ENCODE measurements at places on chromosomes 12 and 14.

DNA sequence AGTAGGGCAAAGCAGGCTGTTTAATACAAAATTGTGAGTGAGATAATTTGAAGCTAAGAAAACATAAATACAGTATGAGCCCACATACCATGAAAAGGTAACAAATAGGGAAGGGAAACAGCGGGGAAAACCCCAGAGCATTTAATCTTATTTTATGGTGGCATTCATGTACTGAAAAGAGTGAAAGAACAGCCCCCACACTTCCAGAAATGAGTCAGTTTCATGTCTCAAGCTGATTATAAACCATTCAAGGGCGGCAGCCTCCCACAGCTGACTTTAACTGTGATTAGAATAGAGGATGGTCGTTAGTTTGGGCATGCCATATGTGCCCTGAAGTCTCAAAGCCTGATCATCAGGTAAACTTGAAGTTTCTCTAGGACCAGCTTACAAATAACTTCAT is 64.5 kb downstream of the FOXG1 start:
- no peak for DNase-seq

DNA sequence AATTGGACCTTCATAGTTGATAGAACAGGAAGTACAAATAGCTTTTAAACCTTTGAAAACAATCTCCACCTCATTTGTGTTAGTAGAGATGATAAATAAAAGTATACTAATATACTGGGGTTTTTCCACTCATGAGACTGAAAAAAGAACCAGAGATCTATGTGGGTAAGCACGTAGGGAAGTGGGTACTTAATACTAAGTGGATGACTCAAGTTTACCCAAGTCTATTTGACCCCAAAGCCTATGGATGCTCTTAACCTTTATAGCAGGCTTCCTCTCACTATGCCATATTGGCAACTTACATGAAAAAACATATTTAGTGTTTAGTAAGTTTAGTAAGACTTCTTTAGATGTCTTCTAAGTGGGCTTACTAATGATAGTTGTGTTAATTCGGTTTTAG is 49.2 kb upstream of the CHPT1 start:
- no peak for DNase-seq

GRCh38 chr12:6199531-6200255 is 507 bp upstream of the CD9 start:
- DNase-seq = no peak

DNA sequence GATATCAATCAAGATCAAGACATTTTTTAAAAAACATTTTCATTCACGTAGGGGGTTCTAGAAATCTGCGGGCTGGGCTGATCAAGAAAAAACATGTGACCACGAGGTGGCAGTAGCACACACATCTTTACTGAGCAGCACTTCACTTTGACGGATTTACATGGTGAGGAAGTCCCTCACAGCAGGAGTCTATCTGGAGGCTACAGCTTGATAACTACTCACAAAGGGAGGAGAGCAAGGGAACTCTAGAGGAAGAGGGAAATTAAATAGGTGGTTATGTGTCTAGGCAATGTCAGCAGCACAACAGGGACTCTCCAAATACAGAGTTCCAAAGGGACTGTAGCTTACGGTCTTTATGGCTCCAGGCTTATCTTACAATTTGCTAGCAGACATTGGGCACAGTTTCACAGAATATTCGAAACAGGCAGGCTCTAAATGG is 248.1 kb downstream of the DPY19L2 start:
- no peak for DNase-seq

GRCh38 chr12:42469355-42470175 is 120.0 kb downstream of the PRICKLE1 start:
- DNase-seq = no peak

- DNase-seq = no peak
These were observed at the start of gene CNTN1 for GRCh38 chr12:40691913-40692764. CNTN1 (plus strand) TSS chr12:40692439.

DNA sequence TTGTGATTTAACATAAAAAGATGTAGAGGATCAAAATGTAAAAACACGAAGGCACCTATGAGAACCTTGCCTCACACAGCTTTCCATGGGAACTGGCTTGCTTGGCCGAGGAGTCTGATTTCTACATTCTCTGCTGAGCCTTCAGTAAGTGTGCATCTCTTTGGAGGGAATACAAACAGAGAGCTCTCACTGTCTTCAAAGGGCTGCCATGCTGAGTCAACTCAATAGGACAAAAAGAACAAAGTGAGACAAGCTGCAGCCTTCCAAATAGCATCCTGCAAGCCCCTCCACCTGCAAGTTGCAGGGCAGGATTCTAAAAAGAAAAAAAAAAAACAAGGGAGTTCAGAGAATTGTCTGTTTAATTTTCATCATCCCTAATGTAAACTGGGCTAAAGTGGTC is 411.9 kb downstream of the NELL2 start:
- no peak for DNase-seq

- no peak for DNase-seq
These were observed 45.6 kb downstream of the MSRB3 start for GRCh38 chr12:65324056-65324455.

DNA sequence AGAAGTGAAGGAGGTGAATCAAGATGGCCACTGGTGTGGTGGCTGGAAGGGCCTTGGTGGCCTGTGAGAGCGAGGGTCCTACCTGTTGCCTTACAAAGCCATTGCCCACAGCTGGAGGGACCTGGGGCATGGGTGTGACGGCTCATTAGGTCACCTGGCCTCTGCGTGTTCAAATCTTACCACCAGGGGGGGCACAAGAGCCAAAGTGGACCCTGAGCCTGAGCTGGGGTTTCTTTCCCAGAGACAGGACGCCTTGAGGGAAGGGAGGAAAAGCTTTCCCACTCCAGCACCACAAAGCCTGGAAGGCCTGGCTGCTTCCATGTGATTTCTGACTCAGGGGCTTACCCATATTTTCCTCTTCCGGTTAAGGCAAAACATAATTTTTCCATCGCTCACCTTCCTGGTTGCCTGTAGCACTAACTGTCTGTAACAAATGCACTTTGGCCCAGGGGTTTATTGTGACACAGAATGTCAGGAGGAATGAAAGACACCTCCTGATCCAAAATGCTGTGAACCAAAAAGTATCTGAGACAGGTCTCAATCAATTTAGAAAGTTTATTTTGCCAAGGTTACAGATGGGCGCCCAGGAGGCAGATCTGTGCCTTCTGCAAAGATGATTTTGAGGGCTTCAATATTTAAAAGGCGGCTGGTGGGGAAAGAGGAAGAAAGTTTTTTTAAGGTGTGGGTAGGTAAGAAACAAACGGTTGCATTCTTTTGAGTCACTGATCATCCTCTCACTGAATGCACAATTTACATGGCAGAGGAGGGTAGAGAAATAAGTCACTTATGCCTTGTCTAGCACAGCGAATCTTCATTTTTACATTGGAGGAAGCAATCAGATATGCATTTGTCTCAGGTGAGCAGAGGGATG is 4.3 kb upstream of the CD9 start:
- DNase-seq = peak; percentile 59

DNA sequence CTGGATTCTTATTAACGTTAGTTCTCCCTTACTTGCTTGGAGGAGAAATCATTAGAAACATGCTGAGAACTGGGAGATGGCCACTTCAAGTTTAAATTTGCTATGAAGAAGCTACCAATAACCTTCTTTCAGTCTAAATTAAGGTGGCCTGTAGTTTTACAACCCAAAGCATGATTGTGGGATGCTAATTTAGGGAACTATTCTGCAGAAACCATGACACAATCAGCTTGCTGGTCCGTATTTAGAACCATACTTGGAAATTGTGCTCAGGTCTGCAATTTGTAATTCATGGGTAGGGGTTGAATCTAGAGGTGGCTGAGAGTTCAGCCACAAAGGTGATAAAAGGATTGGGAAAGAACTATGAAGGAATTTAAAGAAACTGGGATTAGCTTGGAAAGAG is 405.7 kb downstream of the RAD51B start:
- DNase-seq = no peak

DNA sequence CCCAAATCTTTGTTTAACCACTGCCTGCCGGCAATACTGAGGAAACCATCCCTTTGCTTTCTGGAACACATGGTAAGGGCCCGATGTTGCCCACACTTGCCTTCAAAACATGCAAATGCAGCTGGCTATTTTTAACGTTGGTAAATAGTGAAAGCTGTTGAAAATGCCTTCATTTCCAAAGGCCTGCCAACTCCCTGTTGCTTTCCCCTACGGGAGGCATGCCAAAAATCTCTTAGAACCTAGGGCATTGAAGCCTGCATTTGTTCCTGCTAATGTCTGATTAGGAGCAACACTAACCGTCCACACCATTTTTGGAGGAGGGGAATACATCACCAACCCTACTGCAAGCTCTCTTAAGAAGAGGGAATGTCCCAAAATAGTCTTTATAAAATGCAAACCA is 152.6 kb upstream of the NOS1 start:
- no peak for DNase-seq

DNA sequence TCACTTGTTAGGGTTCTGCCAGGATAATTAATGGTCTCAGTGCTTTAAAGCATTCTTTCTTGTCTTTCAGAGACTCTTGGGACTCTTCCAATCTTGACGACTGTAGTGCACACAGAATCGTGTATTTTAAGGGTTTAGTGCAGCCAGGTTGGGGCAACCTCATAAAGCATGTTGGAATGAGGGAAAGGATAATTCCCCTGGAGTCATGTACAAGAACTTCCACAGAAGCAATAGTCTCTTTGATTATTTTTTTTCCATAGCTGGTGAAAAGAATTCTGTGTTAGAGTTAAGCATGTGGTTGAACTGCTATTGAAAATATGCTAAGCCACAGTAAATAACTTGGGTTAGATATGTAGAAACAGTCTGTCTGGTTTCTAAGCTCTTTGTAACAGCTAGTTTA is 246.8 kb upstream of the DAAM1 start:
- DNase-seq = no peak

DNA sequence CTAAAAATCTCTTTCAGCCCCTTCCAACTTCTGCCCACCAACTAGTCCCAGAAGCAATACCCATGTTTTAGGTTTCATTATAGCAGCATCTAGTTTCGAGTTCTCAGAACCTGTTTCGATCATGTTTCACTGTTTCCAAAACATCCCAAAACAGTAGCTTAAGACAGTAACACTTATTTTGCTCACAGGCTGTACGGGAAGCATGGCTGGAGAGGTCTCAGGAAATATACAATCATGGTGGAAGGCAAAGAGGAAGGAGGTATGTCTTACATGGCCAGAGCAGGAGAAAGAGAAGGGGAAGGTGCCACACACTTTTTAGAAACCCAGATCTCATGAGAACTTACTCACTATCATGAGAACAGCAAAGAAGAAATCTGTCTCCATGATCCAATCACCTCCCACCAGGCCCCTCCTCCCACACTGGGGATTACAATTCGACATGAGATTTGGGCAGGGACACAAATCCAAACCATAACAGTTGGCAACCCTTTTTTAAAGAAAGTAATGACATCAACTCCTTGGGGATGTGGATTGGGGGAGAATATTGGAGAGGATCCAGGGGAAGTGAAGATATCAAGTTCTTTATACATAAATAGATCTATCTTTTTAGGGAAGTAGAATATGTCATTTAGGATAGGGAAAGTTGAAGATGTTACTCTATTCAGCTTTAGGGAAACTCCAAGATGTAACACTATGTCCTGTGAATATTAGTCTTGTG is 269.9 kb upstream of the PLEKHG7 start:
- no peak for DNase-seq

GRCh38 chr12:89756585-89757398 is 48.2 kb upstream of the ATP2B1 start:
- DNase-seq = no peak

DNA sequence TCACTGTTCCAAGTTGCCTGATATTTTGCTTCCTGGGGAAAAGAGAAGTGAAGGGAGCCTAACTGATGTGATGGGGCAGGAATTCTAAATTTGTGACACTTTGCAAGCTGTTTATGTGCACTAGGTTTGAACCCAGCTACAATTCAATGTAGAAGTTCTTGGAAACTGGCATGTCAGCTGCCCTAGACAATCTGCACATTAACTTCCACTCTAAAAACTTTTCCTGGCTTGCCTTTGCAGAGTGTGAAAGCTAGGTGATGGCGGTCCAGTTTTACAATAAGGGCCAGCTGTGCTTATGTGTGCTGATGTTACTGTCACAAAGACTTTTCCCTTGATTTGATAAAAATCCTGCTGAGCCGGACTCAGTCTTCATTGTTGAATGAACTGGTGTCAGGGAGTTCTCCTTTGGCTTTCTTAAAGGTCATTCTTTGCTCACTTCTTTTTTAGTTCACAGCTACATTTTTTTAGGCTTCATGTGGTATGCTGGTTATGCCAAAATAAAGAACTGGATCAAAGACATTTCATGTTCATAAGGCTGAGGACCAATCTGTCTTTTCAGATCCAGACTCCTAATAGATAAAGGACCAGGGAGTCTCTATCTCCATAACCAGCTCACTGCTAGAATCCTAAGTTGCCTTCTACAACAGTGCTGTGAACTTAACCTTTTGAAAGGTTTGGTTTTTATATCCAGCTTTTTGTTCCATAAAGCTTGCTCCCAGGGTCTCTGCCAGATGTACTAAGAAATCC is 133.5 kb downstream of the TGFB3 start:
- no peak for DNase-seq

DNA sequence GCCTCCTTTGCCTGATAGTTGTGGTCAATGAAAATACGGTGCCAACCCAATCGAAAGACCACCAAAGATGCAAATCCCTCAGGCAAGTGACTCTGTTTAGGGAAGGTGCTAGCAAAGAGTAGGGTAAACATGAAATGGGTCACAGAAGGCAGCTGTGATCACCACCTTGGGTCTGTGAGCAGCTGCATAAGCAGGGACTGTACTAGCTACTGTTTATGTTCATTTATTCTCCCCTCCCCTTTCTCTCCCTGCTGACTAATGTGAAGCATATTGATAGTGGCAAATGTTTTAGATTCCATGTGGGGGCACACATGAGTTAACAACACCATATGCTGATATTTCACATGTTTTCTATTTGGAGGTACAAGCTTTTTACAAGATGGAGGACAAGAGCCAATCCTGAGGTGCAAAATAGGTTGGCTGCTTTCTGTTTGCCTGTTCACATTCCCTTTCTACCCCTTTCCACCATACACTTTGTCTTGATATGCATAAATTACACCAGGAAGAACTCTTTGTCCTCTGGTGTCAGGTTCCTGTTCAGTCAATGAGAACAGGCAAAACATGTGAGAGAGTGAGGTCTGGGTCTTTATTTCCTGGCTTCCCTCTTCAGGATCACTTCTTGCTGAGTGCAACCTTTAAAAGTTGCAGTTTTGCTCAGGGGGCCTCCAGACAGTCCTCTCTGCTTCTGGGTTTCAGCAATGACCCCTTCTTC is 71.1 kb downstream of the AVPR1A start:
- no peak for DNase-seq

DNA sequence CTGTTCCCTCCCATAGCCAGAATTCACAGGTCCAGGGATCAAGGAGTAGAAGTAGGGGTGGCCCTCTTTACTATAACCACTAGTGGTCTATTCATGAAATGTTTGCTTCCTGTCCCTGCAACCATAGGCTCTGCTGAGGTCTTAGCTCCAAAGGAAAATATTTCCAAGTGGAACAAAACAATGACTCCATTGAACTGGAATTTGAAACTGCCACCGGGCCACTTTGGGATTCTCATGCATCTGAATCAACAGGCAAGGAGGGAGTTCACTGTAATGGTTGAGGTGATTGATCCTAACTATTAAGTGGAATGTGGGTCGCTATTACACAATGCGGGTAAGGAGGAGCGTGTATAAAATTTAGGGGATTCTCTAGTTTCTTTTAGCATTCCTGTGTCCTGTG is 197.0 kb downstream of the ETNK1 start:
- DNase-seq = no peak

GRCh38 chr12:68538726-68539614 is 71.7 kb upstream of the RAP1B start:
- DNase-seq = peak; percentile 40

GRCh38 chr12:92136965-92137721 is 8.5 kb downstream of the BTG1 start:
- no peak for DNase-seq

GRCh38 chr14:49306152-49306751 is 279.9 kb downstream of the RPS29 start:
- no peak for DNase-seq

All from activated CD8-positive, alpha-beta memory T cell treated with anti-CD3 and anti-CD28 coated beads for 4 hours (primary cell).